ENCODE measurements at places on chromosomes 6 and 20. TPM values are rescaled to one million over a fixed set of nuclear protein-coding genes. Genes with fewer than 3 reads are reported as not detected.
A peak's percentile ranks its signal among the peaks of the same experiment; 100 is the strongest.

The PSMG4 gene
- 21.3 TPM for total RNA-seq

The MCHR2 gene
- not detected for total RNA-seq

The EBF4 gene
- total RNA-seq = 7.5 TPM

The WFDC2 gene
- total RNA-seq = 14.3 TPM

The SRSF12 gene
- 0.49 TPM for total RNA-seq

The FAM162B gene
- total RNA-seq = not detected

- DNase-seq = peak; percentile 61
Measured at GRCh38 chr6:139250296-139251044, 41.3 kb downstream of the TXLNB start.

GRCh38 chr6:135358985-135359384 lies 138.6 kb downstream of the AHI1 start:
- DNase-seq = no peak

DNA sequence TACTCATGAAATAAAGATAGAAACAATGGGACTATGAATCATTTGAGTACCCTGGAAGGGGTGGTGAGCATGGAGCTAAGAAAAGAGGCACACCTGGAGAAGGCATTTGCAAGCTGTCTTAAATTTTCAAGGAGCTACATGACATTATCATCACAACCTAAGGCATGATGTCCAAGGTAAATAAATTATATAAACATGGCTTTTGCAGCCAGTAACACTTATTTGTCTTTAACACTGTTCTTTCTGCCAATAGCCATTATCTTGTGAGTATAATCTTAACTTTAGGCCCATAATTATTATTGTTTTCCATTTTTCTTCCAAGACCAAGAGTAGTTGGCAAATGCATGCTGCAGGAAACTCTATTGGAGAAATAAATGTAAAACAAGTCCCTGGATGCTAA lies 63.7 kb downstream of the ALDH5A1 start:
- DNase-seq = no peak

- no peak for DNase-seq
Measured at GRCh38 chr6:13572951-13573654, 1.3 kb upstream of the SIRT5 start.

DNA sequence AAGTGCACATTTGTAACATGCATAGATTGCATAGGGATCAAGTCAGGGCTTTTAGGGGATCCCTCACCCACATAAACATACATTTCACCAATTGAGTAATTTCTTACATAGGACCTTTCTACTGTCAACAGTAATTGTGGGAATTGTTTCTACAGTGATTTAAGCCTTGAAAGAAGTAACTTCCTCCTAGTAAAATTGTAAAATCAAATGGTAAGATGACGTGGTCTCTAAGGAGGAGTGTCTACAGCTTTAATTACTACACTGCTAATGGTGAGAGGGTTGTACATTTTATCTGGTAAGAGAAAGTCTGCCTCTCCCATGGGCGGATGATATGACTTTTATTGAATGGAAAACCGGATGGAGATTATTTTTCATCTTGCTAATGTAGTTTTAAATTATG lies 98.0 kb downstream of the RPP40 start:
- DNase-seq = no peak

GRCh38 chr20:39829256-39829655 lies 859.8 kb downstream of the MAFB start:
- no peak for DNase-seq

- DNase-seq = no peak
Measured at GRCh38 chr6:104532462-104532861, 327.3 kb downstream of the HACE1 start.

DNA sequence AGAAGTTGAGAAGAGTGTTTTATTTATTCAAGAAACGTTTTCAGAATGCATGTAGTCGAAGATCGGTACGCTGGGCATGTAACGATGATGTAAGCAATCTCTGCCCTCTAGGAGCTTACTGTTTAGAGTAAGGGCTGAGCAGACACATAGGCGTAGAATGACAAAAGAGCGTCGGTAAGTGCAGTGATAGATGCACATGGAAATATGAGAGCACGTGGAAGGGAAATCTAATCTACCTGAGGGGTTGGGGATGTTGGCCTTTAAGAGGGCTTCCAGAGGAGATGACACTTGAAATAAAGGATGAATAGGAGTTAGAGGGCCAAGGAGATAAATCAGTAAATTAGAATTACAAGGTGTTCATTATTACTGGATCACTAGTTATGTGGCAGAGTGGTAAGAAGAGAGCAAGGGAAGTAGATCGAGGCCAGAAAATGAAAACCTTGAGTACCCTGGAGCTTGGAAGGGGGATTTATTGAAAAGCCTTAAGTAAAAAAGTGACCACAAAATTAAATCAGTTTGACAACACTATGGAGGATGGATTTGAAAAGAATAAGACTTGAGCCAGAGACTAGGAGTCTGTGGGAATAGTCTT lies 782 bp downstream of the TRMT11 start:
- DNase-seq = no peak

DNA sequence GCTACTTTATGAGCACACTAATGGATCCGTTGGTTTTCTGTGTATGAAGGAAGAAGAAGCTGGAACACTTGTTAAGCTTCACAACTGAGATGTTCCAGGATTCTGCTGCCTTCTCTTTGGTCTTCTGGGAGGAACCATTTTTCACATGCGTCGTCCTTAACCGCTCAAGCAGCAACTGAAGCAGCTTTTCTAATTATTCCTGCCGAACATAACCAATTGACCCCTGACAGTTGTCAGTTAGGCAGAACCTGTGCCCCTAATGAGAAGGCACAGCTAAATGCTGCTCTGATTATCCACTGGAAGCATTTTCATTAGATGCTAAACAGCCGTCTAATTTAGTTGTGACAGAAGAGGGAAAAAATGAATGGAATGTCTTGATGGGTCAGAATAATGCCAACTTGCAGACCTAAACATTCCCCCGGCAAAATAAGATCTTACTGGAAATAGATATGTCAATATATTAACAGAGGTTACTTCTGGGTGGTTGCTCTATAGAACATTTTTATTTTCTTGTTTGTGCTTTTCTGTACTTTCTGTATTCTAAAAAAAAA lies 85.0 kb upstream of the SMLR1 start:
- DNase-seq = no peak

DNA sequence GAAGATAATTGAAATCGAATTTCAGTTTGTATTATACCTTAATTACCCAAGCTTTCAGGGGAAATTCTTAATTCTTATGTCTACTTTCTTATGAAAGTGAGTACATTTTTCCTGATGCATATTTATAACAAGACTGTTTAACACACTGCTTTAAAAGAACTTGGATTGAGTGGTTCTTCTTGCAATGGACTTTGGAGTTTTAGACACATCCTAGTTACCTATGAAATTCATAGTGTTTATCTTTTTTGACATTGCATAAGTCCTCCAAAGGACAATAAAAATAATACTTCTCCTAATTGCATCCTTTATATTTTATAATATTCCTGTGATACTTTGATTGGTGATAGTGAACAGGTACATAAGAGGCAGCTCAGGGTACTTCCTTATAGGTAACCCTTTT lies 395.6 kb upstream of the FLRT3 start:
- no peak for DNase-seq

- DNase-seq = no peak
Measured at GRCh38 chr6:33567836-33568235, 12.2 kb downstream of the BAK1 start.

DNA sequence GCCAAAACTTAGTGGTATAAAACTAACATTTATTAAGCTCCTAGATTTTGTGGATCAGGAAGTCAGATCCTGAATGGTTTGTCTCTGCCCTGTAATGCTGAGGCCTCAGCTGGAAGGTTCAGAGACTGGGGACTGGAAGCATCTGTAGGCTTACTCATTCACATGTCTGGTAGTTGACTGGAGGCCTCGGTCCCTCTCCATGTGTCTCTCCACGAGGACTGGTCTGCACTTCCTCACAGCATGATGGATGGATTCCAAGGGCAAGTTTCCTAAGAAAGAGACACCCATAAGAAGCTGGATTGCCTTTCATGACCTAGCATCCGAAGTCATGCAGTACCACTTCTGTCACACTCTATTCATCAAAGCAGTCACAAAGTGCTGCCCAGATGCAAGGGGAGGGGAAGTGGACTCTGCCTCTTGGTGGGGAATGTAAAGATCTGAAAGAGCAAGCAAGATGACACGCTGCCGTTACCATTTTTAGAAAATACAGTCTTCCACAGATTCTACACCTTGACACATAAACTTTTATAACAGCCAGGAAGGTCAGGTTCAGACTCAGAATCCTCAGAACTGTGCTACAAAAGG lies 17.2 kb upstream of the MDGA1 start:
- DNase-seq = no peak

All from Caco-2 (cell line).